ENCODE measurements at places on chromosomes 4 and X.

DNA sequence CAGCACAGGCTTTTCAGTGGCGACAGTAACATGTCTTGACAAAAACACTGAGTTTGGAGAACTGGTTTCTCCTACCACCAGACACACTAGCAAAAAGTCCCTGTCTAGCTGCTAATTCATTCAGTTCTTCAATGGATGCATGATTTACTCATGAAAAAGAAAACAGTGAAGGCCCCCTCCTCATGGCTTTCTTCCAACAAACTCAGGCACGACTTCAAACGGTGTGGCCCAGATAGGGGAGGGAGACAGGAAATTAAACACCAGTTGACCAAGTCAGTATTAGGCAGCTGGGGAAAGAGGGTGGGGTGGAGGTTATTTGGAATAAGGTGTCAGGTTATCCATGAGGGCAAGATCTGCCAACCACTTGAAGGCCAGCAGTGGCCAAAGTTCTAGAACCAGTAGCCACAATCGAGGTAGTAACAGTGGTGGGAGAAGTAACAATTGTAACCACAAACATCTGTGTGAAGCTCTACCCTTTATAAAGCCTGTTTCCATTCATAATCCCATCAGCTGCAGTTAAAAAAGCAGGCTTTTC, 60.2 kb downstream of the SEPSECS start:
- no peak for DNase-seq

DNA sequence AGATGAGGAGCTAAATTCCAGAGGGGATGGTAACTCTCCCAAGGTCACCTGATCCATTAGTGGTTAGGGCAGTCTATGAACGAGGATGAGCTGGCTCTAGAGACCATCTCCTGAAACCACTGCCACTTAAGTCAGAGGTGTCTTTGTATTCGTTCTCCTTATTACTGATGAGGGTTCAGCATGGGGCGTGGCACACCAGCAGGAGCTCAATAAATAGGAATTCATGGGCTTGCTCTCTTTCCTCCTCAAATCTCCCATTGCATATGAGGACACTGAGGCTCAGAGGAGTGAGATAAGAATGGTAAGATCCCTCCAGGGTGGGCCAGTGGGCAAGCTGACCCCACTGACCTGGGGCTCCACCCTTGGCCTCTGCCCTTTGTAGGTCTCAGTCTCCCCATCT, 1.7 kb upstream of the GATA1 start:
- no peak for DNase-seq

DNA sequence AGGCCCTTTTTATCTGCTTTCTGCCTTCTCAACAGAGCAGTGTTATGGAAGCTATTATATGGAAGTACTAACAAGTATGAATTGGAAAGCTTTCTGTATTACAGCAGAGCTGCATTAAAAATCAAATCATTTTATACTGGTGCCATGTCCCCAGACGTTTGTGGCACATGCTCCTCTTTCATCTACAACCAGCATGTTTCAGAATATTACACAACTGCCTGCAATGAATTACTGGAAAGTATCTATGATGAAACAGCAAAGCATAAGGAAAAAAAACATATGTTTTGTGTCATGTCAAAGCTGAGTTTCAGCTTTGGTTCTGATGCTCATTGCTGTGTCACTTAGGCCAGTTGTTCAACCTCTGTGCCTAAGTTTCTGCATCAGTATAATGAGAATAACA, 576.8 kb downstream of the GBA3 start:
- no peak for DNase-seq

DNA sequence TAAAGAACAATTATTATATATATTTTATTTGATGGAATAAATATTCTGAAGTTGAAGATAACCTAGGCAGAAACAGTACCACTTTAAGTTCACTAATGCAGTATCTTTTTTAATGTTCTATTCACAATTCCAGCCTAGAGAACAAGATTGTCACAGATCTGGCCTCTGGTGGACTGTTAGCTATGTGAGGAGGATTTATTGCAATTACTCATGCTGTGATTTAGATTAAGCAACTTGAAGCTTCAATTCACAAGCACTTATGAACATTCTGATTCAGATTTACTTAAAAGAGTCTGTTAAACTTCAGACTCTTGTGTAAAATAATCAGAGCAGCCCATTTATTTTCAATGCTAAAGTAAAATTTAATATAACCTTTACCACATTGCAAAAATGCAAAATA, 1489.8 kb downstream of the STIM2 start:
- no peak for DNase-seq

GRCh38 chr4:24471486-24472160, 112.7 kb downstream of the DHX15 start:
- DNase-seq = no peak

- DNase-seq = no peak
These were observed 3.6 kb downstream of the LINC00632 start for GRCh38 chrX:140713174-140713539.

DNA sequence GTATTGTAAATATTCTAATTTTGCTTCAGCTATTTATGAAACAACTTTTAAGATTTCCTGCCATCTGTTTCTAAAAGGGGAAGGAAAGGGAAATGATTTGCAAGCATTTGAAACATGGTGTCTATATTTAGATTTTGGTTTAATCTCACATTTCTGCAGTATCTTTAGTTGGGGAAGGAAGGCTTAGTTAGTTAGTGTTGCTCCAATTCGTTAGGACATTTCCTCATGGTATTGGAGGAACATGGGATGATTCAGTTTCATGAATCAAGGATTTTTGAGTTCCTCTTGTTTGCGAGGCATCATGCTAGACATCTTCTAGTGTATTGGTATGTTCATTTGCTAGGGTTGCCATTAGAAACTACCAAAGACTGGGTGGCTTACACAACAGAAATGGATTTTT, 20.5 kb upstream of the TMEM192 start:
- DNase-seq = no peak

DNA sequence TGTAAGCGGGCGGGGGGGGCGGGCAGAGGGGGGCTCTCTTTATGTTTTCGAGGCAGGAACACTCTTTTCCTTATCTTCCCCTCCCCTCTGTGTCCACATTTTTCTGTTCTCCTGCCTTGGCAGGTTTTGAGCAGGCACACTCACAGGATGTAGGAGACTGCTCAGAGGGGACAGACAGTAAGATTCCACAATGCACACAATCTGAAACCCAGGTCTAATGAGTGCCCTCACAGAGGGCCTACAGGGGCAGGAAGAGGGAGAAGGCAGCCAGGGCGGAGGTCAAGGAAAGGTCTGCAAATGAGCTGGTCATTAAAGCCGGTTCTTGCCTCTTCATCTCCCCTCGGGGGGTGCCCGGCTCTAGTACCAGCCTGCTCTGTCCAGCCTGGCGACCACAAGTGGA, 106.1 kb upstream of the ATP6AP2 start:
- DNase-seq = no peak

GRCh38 chr4:71206763-71207162, 132.1 kb upstream of the SLC4A4 start:
- no peak for DNase-seq

- DNase-seq = no peak
These were observed 7.0 kb upstream of the BEND4 start for GRCh38 chr4:42159271-42160001.

- no peak for DNase-seq
These were observed 359.2 kb downstream of the CCSER1 start for GRCh38 chr4:90486346-90486745.

GRCh38 chr4:36164900-36165630, 79.2 kb downstream of the ARAP2 start:
- no peak for DNase-seq

DNA sequence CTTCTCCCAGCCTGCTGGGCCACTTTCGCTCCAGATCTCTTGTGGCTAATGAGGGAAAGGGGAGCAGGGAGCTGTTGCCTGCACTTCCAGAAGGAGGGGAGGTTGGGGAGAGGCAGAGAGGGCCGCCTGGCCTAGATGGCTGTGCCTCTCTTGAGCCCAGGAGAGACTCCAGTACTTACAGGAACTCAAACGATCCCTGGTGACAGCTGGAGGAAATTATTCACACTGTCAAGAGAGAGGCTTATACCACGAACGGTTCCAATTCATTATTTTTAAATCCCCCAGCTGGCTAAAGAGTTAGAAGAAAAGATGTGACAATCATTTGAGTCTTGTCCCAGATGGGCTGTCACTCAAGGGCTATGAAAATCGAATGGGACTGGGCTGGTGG, 96.1 kb downstream of the PHKA2 start:
- DNase-seq = no peak

GRCh38 chr4:42678512-42678911, 21.6 kb upstream of the ATP8A1 start:
- no peak for DNase-seq

DNA sequence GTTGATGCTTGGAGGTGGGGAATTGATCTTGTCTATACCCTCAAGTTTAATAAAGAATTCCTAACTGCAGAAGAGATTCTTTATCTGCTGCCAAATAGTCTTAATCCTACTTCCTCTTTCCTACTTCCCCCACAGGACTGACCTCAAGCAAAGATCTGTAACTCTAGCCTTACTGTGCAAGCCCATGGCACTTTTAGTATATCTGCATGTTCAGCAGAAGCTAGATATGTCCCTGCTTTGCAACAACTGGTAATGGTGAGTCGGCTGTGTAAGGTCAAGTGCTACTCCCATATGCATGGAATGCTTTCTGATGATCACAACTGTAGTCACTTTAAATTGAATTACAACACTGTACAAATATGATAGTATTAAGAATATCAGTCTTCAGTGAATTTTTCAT, 26.3 kb upstream of the PDS5A start:
- no peak for DNase-seq

DNA sequence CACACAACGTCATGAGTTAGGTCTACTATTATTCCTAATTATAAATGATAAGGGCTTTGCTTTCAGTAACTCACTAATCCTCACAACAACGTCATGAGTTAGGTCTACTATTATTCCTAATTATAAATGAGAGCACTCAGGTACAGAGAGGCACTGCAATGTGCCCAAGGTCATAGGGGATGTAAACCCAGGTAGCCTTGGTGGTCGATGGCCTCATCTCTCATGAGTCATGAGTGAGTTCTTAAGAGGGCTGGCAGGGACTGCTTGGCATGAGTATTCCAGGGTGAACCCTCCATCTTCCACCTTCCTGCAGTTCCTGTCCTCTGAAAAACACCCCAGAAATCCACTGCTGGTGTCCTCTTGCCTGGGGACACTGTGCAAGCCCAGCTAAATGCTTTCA, 317.1 kb downstream of the STK32B start:
- no peak for DNase-seq

- DNase-seq = no peak
These were observed 49.7 kb downstream of the HTT start for GRCh38 chr4:3124070-3124767.

GRCh38 chr4:73751830-73752229, 11.5 kb downstream of the CXCL8 start:
- no peak for DNase-seq

DNA sequence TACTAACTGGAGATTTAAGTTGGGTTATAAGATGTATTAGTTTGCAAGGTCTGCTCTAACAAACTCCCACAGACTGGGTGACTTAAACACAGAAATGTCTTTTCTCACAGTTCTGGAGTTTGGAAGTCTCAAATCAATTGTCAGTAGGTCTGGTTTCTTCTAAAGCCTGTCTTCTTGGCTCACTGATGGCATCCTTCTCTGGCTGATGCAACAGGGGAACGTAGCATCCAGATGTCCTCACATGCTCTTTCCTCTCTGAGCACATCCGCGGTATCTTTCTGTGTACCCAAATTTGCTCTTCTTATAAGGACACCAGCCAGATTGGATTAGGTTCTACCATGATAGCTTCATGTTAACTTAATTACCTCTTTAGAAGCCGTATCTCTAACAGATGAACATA, 63.2 kb upstream of the BMP3 start:
- no peak for DNase-seq

GRCh38 chr4:48429709-48430474, 53.3 kb upstream of the SLC10A4 start:
- DNase-seq = no peak

GRCh38 chrX:15579778-15580747, 20.7 kb downstream of the ACE2 start:
- no peak for DNase-seq

DNA sequence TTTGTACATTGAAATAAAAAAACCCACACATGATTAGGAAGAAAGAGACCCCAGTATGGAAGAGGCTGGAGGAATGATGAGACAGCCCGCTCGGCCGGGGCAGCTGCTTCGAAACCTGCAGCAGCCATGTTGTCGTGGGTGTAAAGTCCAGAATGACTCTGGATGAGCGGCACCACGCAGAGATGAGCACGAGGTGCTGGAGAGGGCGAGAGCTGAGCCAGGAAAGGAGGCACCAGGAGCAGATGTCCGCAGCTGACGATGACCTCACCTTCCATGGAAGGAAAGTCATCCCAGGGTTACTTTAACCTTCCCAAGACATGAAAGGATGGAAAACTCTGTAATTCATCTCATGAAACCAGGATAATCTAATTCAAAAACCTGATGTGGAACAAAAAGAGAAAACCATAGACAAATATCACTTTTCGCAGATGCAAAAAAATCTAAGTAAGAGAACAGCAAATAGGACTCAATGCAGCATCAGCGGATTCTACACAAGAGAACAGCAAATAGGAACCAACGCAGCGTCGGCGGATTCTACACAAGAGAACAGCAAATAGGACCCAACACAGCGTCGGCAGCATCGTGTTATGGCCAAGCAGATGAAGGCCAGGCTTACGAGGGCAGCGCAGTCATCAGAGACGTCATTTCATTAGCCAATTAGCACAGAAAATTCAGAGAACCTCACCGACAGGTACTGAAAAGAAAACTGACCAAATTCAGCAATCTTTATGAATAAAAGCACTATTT, 25.9 kb upstream of the SPON2 start:
- no peak for DNase-seq

DNA sequence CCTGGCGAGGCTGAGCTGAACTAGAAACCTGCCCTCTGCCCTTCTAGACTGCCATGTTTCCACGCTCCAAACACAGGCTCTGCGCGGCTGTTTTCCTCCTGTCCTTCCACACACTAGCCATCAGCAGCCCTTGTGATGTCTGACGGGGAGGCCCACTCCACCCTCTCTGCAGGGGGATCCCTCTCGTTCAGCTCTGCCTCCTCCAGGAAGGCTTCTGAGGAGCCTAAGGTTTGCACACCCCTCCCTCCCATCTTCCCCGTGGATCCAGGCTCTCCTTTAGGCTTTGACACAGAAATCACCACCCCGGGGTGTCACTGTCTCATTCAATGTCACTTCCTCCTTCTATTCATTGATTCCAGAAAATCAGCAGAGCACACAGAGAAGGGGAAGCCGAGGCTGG, 38.6 kb upstream of the CRMP1 start:
- no peak for DNase-seq

GRCh38 chrX:39214387-39215126, 413.3 kb downstream of the MID1IP1 start:
- DNase-seq = no peak

- DNase-seq = no peak
These were observed 36.8 kb upstream of the TNIP3 start for GRCh38 chr4:121200795-121201472.

GRCh38 chrX:52410439-52411394, 41.9 kb downstream of the XAGE2 start:
- DNase-seq = no peak

GRCh38 chr4:76585897-76586360, 150.9 kb downstream of the SHROOM3 start:
- peak; percentile 67 for DNase-seq

DNA sequence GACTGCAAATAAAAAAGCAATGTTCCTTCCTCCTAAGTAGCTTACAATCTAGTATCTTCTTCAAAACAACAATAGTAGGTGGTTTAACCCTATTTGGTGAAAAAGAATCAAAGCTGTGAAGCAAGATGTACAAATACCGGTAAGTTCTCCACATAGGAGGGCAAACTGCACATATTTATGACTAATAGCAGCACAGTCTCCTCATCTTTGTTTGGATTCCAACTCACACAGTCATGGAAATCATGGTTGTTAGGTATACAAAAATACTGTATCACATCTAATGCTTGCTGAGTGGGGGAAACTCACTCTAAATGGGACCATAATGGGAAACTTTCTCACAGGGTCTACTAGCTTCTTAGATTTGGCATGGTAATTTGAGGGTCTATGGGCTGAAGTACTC, 597.2 kb downstream of the INPP4B start:
- no peak for DNase-seq
